ENCODE measurements at places on chromosomes 11 and 22. TPM values are rescaled to one million over a fixed set of nuclear protein-coding genes. Genes with fewer than 3 reads are reported as not detected.

GRCh38 chr11:1146365-1146764 is 11.4 kb upstream of the MUC5AC start:
- DNase-seq = no peak

DNA sequence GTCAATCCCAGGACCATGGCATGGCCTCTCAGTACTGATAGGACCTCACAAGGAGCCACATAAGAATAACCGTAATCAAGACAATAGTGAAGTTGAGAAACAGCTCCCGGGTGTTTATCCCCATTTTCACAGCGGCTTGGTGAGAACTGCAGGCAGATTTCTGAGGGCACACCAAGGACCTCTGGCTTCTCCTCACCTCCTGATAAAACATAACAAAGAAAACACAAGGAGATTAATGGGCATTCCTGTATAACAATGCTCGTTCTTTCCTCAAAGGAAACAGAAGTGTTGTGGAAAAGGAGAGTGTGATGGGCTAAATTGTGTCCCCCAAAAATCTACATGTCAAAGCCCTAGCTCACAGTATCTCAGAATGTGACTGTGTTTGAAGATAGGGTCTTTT is 4.0 kb downstream of the SLN start:
- no peak for DNase-seq

DNA sequence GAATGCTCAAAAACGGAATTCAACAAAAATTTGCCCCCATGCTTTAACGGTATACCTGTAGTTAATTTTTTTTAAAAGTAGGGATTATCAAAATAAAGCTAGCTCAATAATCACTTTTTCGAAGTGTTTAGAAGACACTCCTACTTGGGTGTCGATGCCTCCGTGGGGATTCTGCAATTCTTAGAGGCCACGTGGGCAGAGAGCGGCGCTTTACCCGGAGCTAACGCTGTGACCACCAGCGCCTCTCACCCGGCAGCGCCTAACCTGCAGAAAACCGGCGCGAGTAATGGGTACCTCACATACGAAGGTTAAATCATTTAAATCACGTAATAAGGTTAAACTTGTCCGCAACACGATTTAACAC is 583 bp downstream of the TAF1D start:
- DNase-seq = peak; percentile 62

GRCh38 chr11:94895971-94896370 is 77.4 kb downstream of the CWC15 start:
- no peak for DNase-seq

GRCh38 chr11:35011389-35011788 is 95.0 kb downstream of the PDHX start:
- no peak for DNase-seq

DNA sequence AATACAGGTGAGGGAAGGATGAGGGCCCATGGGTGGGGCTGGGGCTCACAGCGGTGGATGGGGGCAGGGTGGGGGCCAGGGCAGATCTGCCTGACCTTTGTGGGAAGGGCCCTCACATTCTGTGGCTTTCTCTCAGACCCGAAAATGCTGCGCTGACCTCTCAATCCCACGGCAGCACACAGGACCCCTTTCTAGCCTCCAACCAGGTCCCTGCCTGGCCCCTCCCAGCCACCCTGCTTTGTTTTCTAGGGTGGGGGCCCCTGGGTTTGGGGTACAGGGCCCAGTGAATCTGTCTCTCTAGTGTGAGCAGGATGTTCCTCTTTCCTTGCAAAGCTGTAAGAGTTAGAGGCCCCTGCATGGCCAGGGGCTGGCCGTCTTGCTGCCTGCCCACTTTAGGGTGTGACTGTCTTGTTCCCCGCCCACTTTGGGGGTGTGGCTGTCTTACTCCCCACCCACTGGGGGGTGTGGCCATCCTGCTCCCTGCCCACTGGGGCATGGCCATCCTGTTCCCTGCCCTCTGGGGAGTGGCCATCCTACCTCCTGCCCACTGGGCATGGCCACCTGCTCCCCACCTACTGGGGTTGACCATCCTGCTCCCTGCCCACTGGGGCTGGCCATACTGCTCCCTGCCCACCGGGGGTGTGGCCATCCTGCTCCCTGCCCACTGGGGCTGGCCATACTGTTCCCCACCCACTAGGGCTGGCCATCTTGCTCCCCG is 11.5 kb downstream of the PARVG start:
- peak; percentile 74 for DNase-seq

- no peak for DNase-seq
Observed at GRCh38 chr11:1339066-1339675, 29.7 kb upstream of the TOLLIP start.

DNA sequence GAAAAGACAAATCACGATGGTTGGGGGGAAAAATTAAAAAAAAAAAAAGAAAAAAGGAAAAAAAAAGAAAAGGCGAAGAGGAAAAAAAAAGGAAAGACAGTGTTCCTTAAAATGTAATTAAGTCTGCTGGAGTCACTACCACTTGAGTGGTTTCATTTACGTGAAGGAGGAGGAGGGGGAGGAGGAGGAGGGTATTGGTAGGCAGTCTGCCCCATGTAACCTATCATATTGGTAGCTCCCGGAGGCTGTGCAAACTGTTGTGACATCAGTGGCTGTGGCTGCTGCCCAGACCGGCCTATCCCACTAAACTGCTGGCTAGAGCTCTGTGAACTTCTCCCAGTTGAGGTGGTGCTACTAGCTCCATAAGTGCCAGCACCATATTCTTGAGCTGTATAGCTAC is 17.9 kb downstream of the KDELR3 start:
- DNase-seq = no peak

- no peak for DNase-seq
Observed at GRCh38 chr11:77668760-77669159, 31.2 kb upstream of the CLNS1A start.

GRCh38 chr22:22593964-22594656 is 35.0 kb upstream of the PRAME start:
- DNase-seq = peak; percentile 63

DNA sequence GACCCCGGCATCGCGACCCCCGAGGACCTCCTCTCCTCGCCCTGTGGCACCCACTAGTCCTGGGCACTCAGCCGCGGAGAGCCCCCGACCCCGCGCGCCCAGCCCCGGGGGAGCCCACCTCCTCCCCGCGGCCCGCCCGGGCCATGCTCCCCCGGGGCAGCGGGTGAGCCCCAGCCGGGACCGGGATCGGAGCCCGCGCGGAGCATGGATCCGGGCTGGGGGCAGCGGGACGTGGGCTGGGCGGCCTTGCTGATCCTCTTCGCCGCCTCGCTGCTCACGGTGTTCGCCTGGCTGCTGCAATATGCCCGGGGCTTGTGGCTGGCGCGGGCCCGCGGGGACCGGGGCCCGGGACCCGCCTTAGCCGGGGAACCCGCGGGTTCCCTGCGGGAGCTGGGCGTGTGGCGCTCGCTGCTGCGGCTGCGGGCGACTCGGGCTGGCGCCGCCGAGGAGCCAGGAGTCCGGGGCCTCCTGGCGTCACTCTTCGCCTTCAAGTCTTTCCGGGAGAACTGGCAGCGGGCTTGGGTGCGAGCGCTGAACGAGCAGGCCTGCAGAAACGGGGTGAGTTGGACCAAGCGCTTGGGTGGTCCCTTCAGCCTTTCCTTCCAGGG is 498 bp downstream of the C2CD2L start:
- peak; percentile 18 for DNase-seq

DNA sequence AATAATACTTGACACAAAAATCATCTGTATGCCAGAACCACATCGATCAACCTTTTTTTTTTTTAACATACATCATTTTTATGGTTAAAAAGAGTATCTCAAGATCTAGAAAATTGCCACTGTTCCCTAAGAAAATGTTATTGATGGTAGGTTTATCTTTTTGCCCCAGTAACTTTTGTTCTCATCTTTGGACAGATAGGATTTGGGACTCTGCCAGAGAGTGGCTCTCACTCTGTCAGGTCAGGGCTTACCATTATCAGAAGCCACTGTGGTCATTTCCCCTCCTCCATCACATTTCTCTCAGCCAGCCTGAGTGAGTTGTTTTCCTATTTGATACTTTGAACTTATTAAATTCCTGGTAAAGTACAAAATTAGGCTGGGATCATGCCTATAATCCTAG is 47.9 kb upstream of the YWHAH start:
- DNase-seq = no peak

DNA sequence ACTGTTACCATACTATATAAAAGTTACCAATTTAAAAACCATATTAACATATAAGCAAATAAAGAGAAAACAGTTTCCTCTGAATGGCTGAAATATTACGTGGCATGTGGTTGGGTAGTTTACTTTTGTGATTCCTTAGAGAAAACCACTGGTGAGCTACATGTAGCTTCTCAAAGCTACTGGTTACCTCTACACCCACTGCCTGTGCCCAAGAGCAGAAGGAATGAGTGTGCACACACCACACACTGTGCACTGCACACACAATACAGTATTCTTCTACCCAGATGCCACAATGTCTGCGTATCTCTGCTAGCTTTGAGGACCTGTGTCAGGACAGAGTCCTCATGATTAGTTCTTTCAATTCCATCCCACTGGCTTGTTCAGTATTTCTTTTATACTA is 25.5 kb upstream of the YPEL1 start:
- peak; percentile 67 for DNase-seq

DNA sequence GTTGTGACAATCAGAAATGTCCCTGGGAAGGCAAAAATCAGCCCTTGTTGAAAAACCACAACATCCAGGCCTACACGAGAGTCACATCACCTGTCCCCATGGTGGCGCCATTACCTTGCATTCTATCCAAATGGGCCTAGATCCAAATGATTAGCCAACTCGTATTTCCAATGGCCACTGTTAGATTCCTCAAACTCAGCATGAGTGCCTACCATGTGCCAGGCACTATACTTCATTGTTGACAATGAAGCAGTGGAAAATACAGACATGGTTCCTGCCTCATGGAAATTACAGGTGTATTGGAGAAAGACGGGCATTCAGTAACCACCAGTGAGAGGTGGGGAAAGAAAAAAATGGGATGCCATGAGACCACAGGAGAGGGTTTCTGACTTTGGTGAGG is 29.8 kb upstream of the CREB3L1 start:
- DNase-seq = peak; percentile 42

DNA sequence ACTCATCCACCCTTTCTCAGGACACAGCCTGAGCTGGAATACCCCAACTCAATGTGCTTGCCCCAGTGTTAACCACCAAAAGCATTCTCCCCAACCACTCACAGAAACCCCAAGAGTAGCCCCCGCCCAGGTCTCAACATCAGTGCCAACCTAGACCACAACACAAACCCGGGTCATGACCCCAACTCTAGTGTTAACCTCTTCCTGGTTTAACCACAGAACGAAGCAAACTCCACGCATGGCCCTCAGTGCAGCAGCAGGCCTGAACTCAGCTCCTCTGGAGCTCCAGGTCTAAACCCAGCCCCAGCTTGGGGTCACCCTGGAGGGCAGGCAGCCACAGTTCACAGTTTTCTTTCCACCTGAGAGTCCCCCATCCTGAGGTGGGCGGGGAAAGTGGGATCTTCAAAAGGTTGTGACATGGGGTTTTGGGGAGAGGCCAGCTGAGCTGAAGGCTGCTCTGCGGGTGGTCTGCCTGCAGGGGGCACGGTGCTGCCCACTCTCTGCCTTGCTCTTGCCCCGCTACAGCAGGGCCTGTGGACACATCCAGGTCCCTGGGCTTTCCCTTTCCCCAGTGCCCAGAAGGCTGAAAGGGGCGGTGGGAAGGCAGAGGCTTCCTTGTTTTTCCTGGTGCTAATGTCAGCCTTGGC is 37.9 kb downstream of the NECTIN1 start:
- DNase-seq = peak; percentile 55

DNA sequence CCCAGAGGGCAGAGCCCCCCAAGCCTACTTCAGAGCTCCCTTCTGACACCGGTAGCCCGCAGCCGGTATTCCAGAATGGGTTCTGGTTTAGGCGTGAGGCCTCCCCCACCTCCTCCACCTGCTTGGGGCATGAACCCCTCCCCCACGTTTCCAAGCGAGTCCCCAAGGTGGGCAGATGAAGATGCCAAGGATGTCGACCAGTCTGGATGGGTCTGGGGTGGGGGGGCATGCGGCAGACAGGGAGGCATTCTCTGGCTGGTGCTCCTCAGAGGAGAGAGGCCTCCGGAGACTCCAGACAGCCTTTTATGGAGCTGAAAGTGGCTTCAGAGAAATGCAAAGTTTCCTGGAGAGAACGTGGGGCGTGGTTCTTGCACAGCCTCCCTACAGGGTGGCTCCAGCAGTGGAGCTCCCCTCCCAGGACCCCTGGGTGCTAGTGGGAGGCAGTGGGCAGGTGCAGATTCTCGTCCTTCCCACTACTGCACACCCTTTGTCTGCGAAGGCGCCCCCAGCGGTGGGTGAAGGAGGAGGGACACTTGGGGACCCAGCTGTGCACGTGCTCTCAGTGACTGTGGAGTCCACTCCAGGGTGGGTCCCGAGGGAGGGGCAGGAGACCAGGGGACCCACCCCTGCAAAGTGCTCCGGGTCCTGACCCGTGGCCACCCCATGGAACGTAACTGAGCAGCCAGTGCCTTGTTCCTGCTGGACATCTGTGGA is 4.2 kb downstream of the CCND1 start:
- no peak for DNase-seq

DNA sequence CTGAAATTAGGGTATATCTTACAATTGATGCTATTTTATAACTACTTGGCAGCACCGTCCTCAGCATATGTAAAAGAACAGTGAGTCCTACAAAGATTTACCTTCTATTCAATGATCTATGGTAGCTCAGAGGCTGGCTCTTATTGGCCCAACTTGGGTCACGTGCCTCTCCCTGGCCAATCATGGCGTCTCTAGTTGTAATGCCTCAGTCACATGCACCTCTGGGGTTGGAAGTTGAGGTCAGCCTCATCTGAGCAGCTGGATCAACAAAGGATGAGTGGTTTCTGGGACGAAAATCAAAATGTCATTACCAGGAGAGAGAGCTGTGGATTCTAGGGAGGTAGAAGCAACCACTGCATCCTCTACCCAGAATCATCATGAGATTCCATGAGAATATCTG is 22.9 kb upstream of the ASPHD2 start:
- DNase-seq = no peak

DNA sequence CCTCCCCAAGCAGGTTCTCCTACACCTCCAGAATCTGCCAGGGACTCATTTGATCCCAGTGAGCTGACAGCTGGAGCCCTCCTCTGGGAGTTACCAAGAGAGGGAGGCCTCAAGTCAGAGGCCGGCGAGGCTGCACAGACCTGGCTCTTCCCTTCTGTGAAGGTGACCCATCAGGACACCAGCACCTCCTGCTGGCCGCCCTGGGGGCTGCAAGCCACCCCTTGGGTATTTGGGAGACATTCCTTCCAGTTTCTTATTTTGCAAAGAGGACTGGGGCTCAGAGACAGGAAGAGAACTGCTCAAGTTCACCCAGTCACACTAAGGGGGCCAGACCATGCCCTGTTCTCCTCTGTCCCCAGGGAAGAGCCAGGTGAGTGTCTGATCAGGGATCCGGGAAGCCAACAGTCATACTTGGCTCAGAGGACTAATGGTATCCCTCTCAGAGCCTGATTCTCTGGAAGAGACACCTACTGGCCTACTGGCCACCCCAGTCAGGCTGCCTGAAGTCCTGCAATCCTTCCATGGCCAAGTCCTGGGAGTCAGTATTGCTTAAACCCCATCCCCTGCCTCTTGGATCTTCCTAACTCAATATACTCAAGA is 40.5 kb upstream of the RIC3 start:
- DNase-seq = peak; percentile 48

Gene FOLR3
- not detected for total RNA-seq

Gene OR8D4
- total RNA-seq = not detected

Gene MPZL3
- total RNA-seq = 76.3 TPM

Gene MAP6
- total RNA-seq = 0.16 TPM

Gene MUC5AC
- total RNA-seq = not detected

Gene RAG2
- total RNA-seq = not detected

Gene DEUP1
- not detected for total RNA-seq

Gene LMO2
- total RNA-seq = not detected

Gene UQCR10
- total RNA-seq = 63.4 TPM

Gene NCAM1
- total RNA-seq = not detected
